ENCODE measurements at places on chromosomes 1 and 21. TPM values are rescaled to one million over a fixed set of nuclear protein-coding genes. Genes with fewer than 3 reads are reported as not detected.

GRCh38 chr1:183180218-183180617 is 5.8 kb upstream of the LAMC2 start:
- peak; percentile 85 for DNase-seq

DNA sequence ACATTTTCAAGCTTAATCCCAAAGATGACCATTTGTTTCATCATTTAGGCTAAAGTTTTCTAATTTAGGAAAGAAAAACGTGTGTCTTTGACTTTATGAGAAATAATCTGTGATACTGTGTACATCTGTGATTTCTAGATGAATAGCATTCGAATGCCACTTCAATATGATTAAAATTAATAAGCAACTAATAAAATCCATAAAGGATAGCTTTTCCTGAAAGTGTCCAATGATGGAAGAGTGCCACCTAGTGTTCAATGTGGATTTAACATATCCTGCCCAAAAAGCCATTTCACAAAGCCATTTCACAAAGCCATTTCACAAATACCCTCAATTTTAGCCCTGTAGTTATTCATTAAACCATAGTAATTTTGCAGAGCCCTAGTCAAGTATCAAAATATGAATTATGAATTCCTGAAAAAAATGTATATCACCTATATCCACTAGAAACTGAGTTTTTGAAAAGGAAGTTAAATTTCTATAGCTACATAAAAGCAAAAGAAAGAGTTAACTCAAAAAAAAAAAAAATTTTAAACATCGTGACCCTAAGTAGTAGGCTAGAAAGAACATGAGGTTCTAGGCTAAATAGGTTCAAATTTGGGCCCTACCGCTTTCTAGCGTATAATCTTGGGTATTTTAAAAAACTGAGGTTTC is 19.1 kb downstream of the NME7 start:
- peak; percentile 68 for DNase-seq

Gene TSACC
- not detected for total RNA-seq

- DNase-seq = no peak
Measured at GRCh38 chr1:22788254-22788661, 77.6 kb downstream of the EPHB2 start.

Gene PPFIA4
- 5.4 TPM for total RNA-seq

DNA sequence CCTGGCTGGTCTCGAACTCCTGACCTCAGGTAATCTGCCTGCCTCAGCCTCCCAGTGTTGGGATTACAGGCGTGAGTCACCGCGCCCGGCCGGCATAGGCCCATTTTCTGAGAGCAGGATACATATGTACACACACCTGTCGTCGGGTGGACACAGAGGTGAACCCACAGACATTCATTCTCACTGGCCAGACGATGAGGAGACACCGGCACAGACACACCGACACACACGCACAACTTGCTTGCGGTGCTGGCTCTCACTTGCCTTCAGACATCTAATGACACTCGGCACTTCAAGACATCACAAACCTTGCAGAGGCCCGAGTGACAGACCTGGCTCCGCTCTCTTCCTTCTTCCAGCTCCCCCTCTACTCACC is 579 bp downstream of the PTCH2 start:
- DNase-seq = no peak

GRCh38 chr1:22252251-22252650 is 109.4 kb upstream of the WNT4 start:
- no peak for DNase-seq

All from IMR-90 (cell line).